ENCODE measurements at places on chromosomes 13 and 19. TPM values are rescaled to one million over a fixed set of nuclear protein-coding genes. Genes with fewer than 3 reads are reported as not detected.
A peak's percentile ranks its signal among the peaks of the same experiment; 100 is the strongest.

- no peak for DNase-seq
Measured at GRCh38 chr13:29008296-29008695, 188.2 kb downstream of the MTUS2 start.

DNA sequence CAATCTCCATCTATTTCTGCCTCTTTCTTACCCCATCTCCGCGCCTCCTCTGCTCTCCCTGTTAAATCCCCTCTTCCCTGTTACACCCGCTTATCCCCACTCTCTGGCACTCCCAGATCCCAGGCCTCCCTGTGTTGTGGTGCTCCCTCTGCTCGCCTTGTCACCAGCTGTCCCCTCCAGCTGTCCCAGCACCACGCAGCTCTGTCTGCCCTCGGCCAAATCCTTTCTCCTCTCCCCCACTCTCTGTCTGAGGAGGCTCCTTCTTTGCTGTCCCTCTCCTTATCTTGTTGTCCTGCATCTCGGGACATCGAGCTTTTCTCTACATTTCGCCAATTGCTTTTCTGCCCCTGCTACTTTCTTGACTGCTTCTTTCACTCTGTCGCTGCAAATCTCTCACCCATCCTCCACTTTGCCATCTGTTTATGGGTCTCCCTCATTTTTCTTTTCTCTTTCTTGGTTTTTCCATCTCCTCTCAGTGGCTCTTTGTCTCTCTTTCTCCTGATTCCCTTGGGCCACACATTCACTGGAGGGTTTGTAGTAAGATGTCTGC, 941 bp downstream of the ZNF160 start:
- DNase-seq, result no peak

GRCh38 chr13:98796191-98796590, 43.7 kb upstream of the SLC15A1 start:
- DNase-seq, result no peak

GRCh38 chr13:79405501-79405830, 589 bp downstream of the RBM26 start:
- no peak for DNase-seq

GRCh38 chr13:27791146-27791900, 960 bp upstream of the GSX1 start:
- no peak for DNase-seq

DNA sequence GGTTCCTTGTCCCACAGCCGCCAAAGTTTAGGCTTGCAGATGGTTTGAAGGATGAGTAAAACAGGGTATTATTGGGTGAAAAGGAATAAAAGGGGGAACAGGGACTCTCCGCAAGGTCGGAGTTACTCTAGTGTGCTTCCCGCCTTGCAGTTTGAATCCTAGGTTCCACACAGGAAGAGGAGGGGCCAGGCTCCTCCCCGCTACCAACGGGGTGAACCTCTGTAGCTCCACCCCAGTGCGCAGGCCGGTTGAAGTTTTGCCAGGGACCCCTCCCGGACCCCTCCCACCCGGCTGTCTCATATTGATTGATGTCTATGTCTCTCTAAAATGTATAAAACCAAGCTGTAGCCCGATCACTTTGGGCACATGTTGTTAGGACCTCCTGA, 11.6 kb upstream of the GTF2F2 start:
- no peak for DNase-seq

DNA sequence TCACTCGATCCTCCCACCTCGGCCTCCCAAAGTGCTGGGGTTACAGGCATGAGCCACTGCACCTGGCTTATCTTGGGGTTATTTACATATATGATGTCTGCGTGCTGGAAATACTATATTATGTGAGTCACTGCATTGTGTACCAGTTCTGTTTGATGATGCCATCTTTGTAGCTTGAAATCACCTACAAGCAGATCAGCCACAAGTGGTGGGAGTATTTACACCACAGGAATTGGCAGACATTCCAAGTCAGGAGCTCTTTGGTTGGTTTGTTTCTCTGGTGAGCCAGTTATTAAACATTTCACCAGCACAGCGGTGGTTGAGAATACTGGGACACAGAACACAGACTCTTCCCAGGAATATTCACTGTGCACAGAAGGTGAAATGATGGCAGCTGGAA, 4.5 kb upstream of the TIMM44 start:
- no peak for DNase-seq

DNA sequence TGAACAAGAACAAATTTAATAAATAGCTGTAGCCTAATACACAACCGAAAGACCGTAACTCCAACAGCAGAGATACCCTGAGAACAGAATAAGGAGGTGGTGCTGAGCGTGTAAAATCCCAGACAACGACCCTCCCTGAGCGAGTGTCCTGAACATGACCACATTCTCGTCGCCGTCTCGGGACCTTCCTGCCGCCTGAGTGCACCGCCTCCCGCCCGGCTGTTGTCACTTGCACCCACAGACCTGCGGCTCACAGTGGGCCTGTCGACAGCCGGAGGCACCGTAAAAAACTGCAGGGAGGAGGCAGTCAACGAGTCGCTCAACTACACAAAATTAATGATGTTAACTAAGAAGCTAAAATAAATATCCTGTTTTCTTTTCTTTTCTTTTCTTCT, 35.8 kb upstream of the GRTP1 start:
- DNase-seq, result no peak

DNA sequence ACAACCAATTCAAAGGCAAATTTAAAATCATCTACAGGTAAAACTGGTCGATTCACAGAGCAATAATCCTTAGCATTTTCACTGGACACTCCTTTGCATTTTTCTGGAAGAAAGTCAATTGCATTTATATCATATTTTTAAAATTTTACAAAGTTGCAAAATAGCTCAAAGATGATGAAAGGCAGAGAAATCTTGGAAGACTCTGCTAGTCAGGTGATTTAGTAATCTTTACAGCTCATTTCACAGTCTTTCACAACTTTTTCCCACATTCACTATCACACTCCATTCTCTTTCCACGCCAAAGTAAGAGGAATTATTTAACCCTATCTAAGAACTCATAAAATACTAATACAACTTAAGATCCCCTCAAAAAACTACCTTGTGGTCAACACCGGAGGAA, 1063.8 kb downstream of the EFNB2 start:
- DNase-seq, result no peak

DNA sequence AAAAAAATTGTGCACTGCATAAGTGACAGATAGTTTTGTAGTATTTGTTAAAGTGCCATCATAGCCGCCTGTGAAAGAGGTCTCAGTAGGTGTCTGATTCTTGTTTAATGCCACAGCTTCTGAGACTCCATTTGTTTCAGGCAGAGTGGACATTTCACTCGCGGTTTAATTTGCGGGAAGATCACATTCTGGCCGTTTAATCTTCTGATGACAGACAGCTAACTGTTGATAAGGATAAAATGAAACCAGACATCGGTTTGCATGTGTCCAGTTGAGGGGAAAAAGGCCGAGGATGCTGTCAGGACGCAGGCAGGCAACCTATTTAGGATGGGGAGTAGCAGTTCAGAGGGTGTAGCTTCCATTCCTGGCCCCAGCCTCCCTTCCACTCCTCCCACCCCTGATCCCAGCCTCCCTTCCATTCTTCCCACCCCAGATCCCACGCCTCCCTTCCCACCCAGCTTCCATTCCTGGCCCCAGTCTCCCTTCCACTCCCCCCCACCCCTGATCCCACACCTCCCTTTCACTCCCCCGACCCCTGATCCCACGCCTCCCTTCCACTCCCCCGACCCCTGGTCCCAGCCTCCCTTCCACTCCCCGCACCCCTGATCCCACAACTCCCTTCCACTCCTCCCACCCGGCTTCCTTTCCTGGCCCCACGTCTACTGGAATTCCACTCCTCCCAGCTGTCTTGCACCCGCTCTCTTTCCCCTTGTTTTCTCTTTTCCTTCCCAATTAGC, 23.8 kb downstream of the ATP11A start:
- no peak for DNase-seq

GRCh38 chr19:2555422-2556220, 79.7 kb downstream of the GADD45B start:
- DNase-seq, result no peak

DNA sequence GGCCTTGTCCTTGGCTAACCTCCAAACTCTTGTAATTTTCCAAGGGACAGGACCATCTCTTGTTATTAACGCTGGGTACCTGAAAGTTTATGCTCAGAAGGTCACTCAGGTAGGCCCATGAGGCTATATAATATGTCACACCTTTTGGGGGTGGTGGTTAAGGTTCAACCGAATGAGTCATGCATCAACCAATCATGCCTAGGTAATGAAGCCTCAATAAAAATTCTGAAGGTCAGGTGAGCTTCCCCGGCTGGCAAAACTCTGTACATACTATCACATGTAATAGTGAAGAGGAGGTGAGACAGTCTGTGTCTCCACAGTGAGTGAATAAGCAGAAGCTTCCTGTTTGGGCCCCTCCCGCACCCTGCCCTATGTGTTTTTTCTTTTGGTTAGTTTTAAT, 424.9 kb downstream of the PCDH17 start:
- DNase-seq, result no peak

- no peak for DNase-seq
Measured at GRCh38 chr13:98909016-98909415, 68.8 kb downstream of the DOCK9 start.

DNA sequence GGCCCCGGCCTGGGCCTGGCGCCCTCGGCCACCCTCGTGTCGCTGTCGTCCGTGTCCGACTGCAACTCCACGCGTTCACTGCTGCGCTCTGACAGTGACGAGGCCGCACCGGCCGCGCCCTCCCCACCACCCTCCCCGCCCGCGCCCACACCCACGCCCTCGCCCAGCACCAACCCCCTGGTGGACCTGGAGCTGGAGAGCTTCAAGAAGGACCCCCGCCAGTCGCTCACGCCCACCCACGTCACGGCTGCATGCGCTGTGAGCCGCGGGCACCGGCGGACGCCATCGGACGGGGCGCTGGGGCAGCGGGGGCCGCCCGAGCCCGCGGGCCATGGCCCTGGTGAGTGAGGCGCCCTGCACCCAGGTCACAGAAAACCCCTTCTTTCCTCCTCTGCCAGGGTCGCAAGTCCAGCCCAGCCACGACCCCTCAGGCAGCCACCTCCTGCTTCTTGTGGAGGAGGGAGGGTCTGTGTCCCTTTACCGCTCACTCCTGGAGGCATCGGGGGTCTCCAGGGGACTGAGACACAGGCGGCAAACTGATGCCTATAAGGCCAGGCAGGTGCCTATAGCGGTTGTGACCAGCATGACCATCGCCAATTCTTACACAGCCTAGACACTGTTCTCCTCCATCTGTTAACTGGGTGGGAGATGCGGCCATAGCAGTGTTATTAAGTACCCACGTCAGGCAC, 4.2 kb downstream of the TTC9B start:
- DNase-seq, result no peak

- DNase-seq, result no peak
Measured at GRCh38 chr13:26480246-26480855, 77.1 kb upstream of the WASF3 start.

DNA sequence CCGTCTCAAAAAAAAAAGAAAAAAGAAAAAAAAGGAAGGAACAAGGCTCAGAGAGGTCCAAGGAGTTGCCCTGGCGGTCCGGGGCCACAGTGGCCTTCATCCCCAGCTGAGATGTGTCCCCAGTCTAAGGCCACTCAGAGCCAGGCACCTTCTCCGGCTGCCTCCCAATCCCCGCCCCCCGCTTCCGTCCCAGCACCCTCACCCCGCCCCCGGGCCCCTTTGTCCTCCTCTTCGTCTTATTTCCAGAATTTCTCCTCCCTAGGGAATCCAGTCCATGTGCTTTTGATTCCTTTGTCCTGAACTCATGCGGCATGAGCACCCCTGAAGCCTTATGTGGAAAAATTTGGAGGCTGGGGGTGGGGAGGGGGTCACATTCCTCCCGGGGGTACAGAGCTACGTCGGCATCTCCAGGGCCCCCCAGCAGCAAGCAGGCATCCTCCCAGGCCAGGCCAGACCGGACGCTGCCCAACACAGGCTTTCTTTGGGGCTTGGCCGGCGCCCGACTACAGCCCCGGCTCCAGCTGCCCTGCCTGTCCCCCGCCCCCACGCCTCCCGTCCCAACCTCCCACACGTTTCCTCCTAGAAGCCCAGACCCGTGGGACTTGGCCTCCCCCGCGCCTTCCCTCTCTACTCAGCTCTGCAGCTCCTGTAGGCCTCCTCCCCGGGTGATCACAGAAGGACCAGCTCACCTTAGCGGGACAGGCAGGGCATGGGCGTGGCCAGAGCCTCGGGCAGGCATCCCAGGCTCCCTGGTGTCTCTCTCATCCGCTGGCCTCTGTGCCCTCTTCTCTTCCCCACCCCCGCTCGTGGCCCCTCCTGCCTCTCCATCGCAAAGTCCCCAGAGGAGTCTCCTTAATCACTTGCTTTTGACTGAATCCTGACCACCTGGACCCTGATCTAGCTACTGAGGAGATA, 17.8 kb upstream of the ADGRE5 start:
- peak; percentile 59 for DNase-seq

DNA sequence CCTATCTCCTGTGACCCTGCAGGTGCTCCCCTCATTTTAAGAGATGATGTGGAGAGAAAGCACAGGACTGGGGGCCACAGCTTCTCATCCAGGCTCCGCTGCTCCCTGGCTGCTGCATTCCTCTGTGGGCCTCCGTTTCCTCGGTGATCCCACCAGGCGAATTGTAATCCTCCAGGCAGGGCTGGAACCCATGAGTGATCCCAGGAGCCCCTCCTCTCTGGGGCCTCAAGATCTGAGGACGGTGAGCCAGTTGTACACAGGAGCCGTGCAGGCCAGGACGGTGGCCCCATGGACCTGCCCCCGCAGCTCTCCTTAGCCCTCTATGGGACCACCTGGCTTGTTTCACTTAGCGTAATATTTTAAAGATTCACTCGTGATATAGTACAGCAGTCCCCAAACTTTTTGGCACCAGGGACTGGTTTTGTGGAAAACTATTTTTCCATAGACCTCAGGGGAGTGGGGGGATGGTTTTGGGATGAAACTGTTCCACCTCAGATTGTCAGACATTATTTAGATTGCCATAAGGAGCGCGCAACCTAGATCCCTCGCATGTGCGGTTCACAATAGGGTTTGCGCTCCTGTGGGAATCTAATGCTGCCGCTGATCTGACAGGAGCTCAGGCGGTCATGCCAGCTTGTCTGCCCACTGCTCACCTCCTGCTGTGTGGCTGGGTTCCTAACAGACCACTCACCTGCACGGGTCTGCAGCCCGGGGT, 5.6 kb downstream of the FFAR3 start:
- no peak for DNase-seq

DNA sequence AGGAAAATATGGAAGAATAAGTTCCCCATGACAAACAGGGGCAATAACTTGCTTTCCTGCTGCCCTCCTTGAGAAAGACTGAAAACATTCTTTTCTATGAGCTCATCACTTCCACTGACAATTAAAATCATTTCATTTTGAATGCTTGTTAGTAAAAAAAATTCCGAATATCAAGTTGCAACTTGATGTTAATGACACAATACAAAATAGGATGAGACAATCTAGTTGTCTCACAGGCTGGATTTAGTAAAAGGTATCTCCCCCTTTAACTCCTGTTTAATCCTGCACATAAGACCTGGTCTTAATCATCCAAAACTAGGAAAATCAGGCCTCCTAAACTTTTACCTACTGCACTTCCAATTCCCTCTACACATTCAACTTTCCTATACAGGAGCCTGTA, 24.7 kb downstream of the IRS2 start:
- DNase-seq, result no peak

ZGLP1 gene
- 6.3 TPM for total RNA-seq

KLK12 gene
- not detected for total RNA-seq

SERP2 gene
- 10.6 TPM for total RNA-seq

SERTM1 gene
- total RNA-seq, result 0.34 TPM

GAPDHS gene
- total RNA-seq, result not detected

CEBPA gene
- 34.1 TPM for total RNA-seq

POSTN gene
- total RNA-seq, result 69.5 TPM

ODAD3 gene
- 0.78 TPM for total RNA-seq

ERVK3-1 gene
- total RNA-seq, result 38.8 TPM

GJB2 gene
- 4.9 TPM for total RNA-seq

OXGR1 gene
- total RNA-seq, result 3.7 TPM

PLIN5 gene
- 30.3 TPM for total RNA-seq

IRGQ gene
- 20.8 TPM for total RNA-seq

OR7C1 gene
- total RNA-seq, result not detected

All from ureter (tissue), 1 donor.